NCI-H2029 treated with DMSO at 0.1 percent for 48 hours (cell line): ENCODE measurements at places on chromosomes 13 and 19.

- DNase-seq = no peak
These were observed 11.8 kb downstream of the LRRC4B start for GRCh38 chr19:50556282-50557008.

- no peak for DNase-seq
These were observed 714 bp downstream of the POLRMT start for GRCh38 chr19:632579-633067.

GRCh38 chr19:45955905-45956608 is 17.6 kb downstream of the NOVA2 start:
- DNase-seq = no peak

DNA sequence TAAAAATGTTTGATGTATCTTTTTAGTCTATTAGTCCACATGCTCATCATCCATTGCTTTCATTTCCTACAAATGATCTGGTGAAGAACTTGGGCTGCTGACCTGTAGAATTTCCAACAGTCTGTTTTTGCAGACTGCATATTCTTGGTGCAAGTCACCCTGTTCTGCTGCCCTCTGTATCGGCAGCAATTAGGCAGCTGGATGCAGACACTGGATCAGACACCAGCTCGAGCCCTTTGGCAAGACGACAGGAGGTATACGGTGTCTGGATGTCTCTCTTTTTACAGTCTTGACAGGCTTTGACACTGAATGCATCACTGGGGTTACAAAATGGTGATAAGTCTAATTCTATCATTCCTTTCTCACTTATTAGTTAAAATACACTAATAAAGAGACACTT is 21.8 kb downstream of the MTRF1 start:
- no peak for DNase-seq

DNA sequence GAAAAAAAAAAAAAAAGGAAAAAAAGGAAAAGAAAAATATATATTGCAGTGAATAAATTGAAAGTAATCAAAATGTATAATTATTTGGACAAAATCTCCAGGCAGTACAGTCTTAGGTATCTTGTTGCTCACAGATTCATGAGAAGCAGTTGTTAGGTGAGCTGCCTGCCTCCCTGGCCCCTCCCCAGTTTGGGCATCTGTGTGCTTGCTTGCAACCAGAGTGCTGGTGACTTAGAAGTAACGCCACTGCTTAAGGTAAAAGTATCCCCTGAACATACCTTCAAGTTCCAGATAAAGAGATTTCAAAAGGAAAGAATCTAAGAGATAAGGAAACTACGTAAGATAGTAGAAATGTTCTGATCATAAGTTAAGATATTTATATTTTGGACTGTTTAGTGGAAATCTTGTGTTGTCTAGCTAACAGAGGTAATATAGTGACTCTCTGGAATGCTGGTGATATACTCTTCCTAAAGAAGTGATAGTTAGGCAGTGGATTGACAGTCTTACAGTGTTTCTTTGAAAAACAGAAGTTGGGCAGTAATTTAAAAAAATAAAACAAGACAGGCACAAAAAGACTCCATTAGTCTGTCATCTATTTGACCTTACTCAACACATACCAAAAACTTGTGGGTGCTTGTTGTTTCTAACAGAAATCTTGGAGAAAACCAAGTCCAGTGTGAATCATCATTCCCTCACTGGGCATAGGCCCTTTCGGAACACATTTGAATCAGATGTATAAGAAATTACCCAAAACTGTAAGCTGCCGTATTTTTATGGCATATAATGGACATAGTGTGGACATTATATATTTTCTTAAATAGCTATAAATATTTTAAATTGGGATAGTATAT is 38.3 kb upstream of the KCTD4 start:
- no peak for DNase-seq

- DNase-seq = no peak
These were observed 49.4 kb downstream of the LNX2 start for GRCh38 chr13:27570906-27571305.

DNA sequence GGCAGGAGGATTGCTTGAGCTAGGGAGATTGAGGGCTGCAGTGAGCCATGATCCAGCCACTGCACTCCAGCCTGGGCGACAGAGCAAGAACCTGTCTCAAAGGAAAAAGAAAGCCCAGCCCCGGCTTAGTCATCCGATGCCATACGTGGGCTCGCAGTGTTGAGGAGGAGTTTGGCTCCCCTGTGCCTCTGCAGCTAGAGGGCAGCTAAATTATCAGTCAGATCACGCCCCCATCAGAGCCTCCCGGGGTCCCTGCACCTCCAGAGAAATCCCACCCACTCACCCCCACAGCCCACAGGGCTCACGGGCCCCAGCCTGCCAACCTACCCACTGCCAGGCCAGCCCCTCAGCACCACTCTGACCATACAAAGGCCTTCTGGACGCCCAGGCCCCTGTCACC is 27.6 kb downstream of the MAU2 start:
- no peak for DNase-seq

DNA sequence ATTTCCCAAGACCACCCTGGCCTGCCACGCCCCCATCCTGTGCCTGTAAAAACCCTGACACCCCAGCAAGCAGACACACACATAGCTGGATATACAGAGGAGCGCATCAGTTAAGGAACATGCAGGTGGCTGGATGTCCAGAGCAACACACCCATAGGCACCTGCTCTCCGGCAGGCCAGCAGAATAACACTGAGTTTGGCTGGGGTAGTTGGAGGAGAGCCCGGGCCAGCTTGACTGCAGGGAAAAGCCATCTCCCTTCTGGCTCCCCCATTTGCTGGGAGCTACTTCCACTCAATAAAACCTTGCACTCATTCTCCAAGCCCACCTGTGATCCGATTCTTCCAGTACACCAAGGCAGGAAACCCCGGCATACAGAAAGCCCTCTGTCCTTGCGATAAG is 8.9 kb downstream of the RASL11A start:
- DNase-seq = no peak

GRCh38 chr19:18310118-18310909 is 12.6 kb downstream of the LSM4 start:
- DNase-seq = no peak
